ENCODE measurements at places on chromosomes 3 and 15.

DNA sequence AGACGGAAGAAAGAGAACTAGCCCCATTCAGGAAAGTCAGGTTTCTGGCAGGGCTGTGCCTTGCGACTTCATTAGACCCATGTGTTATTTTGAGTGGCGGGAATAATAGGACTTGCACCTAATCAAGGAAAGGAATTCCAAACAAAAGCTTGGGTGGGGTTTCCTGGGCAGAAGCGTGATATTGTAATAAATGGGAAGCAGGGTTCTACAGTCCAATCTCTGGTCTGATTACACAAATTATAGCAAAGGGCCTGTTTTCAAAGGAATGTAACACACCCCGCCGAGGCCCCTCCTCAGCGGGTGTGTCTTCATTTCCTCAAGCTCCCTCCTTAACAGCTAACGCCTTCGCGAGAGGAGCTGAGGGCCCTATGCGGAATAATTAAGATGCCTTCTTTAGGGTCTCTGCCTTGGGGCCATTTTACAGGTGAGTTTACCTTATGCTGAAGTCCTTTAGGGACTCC lies 396.0 kb upstream of the C2CD4B start:
- DNase-seq, result no peak

GRCh38 chr3:44125246-44125645 lies 116.4 kb upstream of the TOPAZ1 start:
- no peak for DNase-seq

GRCh38 chr3:140170612-140171011 lies 235.6 kb downstream of the CLSTN2 start:
- no peak for DNase-seq

DNA sequence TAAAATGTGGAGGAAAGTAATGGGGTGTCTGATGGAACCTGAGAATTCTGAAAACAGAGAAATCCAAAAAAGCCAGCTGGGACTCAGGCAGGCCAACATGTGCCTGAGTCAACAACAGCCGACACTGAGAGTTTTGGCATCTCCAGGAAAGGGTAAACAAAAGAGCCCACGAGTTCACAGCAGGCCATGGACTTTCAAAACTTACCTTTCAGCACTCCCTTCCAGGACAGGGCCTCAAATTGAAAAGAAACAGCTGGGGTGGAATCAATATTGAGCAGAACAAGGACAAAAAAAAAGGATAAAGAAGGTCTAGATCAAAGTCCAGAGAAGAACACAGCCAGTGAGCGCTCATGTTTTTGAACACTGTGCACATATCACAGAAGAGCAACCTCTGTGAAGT lies 735.4 kb upstream of the GRM7 start:
- DNase-seq, result no peak

GRCh38 chr15:39629371-39629770 lies 48.5 kb downstream of the THBS1 start:
- peak; percentile 78 for DNase-seq

- DNase-seq, result no peak
These were observed 1384.0 kb downstream of the ZPLD1 start for GRCh38 chr3:103818800-103819199.

DNA sequence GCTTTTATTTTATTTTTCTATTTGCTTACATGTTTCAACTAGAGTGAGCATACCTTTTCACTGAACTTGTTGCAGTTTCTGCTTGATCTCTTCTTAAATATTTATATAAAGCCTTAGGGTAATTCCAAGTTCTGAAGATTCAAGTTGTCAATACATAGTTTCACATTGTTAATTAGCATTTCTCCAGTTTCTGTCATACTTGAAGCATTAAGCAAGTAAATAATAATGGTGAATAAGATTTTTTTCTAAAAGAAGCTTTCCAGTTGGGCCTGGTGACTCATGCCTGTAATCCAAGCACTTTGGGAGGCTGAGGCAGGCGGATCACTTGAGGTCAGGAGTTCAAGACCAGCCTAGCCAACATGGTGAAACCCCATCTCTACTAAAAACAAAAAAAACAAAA lies 53.9 kb downstream of the CALML4 start:
- no peak for DNase-seq

- DNase-seq, result no peak
These were observed 57.2 kb downstream of the CHSY1 start for GRCh38 chr15:101194546-101195125.

DNA sequence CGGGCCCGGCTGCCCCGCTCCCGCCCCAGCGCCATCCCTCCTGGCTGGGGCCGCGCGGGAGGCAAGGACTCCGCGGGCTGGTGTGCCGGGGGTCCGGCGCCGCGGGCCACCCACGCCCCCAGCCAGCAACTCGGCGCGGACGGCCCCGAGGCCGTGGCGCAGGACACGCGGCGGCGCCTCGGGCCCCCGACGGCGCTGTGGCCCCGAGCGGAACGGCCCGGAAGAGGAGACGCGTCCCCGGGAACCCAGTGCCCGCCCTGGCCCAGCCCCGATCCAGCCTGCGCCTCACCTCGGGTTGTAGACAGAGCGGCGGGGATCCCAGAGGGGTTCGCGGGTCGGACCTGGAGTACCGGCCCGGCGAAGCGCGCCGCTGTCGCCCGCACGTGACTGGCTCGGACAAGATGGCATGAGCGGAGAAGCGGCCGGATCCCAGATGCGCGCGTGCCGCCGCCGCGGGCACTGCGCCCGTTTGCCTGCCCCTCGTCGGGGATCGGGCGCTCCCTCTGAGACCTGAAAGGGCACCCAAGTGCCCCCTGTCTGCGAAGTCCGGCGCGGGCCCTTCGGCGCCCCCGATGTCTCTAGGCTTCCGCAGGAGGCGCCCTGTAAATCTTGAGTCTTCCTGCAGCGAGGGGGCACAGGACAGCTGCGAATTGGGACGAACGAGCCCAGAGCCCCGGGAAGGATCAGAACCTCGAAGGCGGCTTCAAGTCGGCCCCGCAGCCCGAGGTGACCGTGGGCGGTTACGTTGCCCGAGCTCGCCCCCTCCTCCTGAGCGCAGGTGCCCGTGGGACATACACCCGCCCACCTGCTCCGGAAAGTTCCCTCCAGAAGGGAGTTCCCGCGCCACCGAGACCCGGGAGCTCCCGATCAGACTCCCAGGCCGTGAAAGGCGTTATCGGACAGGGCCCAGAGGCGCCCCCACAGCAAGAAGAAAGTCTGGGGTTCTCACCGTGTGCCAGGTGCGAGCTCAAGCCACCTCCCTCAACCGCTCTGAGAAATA lies 598 bp upstream of the SFMBT1 start:
- DNase-seq, result peak; percentile 45

- no peak for DNase-seq
These were observed 114.8 kb downstream of the OXNAD1 start for GRCh38 chr3:16379838-16380237.

GRCh38 chr3:71121429-71122167 lies 461.9 kb downstream of the FOXP1 start:
- DNase-seq, result no peak

DNA sequence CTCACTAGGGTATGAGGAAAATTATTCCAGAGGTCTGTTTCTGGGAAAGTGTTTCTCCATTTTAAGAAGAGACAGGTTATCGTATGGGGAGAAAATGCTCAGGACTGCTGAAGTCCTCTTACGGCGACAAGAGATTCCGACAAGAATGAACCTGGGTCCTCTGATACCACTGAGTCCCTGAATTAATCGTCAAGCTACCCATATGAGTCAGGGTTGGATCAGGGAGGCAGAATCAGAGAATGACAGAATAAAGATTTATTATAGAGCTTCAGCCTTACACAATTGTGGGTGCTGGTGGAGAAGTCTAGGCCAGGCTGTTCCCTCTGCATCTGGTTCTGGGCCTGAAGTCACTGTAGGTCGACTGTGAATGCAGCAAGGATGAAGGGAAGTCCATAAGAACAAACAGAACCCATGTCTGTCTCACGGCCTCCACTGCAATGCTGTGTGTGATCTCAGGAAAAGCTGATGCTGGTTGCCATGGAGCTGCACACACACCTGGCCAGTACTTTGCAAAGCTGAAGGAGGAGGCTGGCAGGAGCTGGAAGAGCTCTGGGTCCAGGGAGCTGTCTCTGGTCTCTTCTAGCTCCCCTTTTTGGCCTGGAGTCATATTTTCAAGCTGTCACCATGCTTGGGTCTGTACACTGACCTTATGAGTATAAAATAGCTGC lies 83.9 kb downstream of the HHLA2 start:
- no peak for DNase-seq

DNA sequence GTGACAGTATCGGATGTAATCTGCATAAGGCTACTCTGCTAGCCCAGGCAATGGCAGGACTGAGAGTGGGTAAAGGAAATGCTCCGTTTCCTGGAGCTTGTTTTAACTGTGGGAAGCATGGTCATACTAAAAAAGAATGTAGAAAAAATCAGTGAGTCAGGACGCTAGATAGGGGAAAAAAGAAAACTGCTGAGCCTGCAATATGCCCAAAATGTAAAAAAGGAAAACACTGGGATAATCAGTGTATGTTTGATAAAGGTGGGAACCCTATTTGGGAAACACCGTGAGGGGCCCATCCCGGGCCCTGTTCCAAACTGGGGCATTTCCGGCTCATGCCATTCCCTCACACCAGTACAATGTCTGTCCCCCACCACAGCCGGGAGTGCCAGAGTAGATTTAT lies 775.8 kb downstream of the ZPLD1 start:
- no peak for DNase-seq

GRCh38 chr3:26280517-26280916 lies 342.1 kb upstream of the LRRC3B start:
- no peak for DNase-seq

GRCh38 chr3:129493206-129493605 lies 35.2 kb upstream of the RHO start:
- DNase-seq, result no peak

DNA sequence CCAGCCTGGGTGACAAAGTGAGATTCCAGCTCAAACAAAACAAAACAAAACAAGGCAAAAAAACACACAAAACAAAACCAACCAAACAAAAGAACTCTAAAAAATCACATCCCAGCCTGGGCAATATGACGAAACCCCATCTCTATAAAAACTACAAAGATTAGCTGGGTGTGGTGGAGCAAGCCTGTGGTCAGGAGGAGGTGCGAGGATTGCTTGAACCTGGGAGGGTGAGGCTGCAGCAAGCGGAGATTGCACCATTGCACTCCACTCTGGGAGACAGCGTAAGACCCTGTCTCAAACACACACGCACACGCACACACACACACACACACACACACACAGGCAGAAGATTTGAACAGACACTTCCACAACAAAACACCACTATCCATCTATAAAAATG lies 99.6 kb downstream of the SHQ1 start:
- DNase-seq, result no peak

DNA sequence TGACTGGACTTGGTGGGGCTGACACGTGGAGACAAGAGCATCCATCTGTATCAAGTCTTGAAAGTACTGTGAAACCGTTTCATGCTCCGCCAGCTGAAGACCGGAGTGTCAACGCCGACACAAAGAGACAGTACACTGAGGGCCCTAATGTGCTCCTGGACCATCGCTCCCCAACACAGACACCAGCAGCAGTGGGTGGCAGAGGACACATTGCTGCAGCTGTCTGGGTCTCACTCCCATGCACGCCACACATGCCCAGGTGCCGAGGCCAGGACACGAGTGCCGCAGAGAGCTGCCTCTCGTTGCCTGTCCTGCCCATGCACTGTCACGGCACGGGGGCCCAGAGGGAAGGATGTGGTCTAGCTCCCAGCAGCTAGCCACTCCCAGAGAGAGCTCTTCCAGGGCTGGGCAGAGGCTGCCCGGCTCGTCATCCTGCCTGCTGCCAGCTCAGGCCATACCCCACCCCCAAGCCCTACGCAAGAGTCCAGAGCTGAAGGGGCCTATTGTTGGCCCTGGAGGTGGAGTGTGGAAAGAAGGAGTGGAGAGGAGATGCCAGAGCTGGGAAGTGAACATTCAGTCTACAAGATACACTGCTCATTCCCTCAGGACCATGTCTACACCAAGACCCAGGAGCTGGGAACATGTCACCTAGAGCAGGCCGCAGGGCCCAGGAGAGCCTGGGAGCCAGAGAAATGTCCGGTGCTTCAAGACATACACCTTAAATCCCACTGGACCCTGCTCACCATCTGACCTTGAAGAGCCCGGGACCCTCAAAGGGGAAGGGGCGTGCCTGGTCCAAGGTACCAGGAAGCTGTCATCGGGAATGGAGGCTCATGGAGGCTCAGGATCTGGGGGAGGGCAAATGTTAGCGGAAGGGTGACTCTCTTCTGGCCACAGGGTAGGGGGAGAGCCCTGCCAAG lies 7.7 kb downstream of the TNK2 start:
- no peak for DNase-seq

Data from T-helper 22 cell (primary cell).